Activated T-cell treated with anti-CD3 and anti-CD28 coated beads for 48 hours (primary cell): ENCODE measurements at places on chromosomes 4 and X.

DNA sequence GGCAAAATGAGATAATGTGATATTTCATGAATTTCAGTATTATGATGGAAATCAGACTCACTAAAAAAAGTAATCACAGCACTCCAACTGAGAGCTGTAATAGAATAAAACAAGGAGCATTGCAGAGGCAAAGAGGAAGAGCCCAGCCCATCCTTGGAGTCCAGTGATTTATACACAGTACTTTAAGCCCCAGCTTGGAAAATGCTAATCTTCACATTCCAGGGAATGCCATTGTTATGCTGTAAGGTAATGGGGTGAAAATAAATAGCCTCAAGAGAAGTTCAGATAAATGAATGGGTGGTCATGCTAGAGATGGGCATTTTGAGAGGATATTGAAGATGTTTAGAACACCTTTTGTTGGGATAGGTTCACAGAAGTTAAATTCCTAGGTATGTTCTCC is 190.3 kb upstream of the TAPT1 start:
- DNase-seq = no peak

DNA sequence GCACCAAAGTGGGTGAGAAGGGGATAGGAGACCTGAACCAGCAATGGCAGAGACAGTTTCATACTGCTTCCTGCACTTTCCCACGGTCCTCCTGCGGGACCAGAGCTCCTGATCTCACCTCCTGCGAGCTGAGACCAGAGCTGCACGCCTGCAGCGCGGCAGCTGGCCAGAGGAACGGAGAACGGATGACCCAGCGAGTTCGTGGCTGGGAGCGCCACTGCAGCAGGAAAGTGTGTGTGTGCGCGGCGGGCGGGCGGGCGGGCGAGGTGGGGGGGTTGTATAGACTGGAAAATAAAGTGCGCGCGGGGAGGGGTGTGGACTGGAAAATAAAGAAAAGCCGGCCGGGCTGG is 16.5 kb downstream of the MCF2 start:
- DNase-seq = no peak

DNA sequence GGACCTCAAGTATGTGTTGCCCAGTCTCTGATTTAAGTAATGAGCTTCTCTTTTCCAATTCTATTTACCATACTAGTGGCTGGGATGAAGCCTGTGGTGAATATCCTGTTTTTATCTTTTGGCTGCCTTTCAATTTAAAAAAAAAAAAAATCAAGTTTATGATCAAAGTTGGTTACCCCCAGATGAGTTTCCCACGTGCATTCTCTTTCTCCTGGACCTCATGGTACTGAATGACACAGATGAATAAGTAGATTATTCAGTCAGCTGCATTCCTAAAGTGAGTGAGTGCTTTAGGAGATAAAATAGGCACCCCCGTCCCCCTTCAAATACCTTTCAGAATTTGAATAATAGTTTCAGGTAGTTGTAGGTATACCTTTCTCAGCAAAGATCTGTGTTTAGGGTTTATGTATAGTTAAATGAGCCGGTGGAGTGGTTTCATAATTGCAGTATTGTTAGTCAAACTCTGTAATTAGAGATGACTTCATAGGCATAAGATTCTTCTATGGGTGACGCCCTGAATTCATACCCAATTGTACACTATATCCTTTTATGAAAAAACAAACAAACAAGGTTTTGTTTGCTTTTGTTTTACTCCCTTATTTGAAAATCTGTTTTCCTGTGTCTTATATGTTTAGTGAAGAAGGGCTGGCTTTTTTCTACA is 41.9 kb downstream of the PLS3 start:
- DNase-seq = no peak

GRCh38 chrX:14406225-14406624 is 123.1 kb upstream of the GLRA2 start:
- no peak for DNase-seq

DNA sequence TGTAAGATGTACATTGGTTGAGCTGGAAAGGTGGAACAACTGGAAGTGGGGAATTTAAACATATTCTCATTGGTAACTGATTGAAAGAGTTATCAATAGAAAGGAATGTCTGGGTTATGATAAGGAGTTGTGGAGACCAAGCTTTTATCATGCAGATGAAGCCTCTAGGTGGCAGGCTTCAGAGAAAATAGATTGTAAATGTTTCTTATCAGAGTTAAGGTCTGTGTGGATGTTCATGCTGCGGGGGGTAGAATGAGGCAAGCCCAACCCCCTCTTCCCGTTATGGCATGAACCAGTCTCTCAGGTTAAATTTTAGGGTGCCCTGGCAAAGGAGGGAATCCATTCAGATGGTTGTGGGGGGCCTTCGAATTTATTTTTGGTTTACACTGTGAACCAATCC is 16.0 kb downstream of the ARSD start:
- no peak for DNase-seq
